Activated CD8-positive, alpha-beta T cell treated with anti-CD3 and anti-CD28 coated beads for 36 hours (primary cell): ENCODE measurements at places on chromosomes 13 and 19. TPM values are rescaled to one million over a fixed set of nuclear protein-coding genes. Genes with fewer than 3 reads are reported as not detected.

DNA sequence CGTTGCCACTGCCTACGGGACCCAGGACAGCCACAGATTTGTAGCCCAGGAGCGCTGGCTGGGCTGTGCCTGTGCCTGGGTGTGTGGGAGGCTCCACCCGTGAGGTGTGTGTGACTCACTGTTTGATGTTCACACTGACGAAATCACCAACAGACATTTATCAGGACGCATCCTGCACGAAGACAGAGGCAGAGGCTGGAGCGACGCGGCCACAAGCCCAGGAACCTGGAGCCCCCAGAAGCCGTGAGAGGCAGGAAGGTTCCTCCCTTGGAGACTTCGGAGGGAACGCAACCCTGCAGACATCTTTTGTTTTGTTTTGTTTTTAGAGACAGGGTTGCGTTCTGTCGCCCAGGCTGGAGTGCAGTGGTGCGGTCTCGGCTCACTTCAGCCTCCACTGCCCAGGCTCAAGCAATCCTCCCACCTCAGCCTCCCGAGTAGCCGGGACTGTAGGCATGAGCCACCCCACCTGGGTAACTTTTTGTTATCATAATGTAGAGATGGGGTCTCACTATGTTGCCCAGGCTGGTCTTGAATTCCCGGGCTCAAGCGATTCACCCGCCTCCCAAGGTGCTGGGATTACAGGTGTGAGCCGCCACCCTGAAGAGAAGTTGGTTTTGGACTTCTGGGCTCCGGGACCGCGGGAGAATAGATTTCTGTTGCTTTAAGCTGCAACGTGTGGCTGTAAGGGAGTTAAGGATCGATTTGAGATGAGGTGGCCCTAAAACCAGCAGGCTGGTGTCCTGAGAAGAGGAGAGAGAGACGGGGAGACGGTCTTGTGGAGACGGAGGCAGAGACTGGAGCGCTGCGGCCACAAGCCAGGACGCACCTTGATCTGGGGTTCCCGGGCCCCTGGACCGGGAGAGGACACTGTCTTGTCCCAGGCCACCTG lies 24.9 kb upstream of the WDR18 start:
- DNase-seq: peak; percentile 59

GRCh38 chr13:78841358-78841963 lies 182.5 kb upstream of the OBI1 start:
- DNase-seq: no peak

DNA sequence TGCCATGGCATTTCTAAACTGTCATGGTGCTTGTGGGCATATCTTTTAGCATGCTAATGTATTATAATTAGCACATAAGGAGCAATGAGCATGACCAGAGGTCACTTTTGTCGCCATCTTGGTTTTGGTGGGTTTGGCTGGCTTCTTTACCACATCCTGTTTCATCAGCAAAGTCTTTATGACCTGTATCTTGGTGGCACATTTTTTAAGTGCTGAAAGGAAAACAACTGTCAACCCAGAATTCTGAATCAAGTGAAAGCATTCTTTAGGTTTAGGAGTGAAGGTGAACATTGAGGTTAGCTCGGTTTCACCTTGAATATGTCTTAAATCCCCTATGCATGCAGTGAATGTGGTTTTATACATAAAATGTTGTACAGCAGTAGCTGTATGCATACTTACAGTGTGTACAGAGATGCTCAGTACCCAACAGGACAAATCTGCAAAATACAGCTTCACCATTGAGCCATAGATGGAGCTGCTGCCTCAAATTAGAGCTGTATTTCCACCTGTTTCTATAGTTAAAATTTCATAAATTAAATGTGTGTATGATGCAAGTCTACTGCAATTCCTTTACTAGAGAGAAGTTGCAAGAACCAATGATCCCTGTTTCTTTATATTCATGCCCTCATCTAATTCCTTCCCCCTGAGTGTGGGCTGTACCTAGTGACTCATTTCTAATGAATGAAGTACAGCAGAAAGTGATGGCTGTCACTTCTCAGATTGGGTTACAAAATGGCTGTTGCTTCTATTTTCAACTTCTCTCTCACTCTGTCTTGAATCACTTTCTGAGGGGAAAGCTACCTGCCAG lies 25.2 kb upstream of the IGSF23 start:
- peak; percentile 70 for DNase-seq

- no peak for DNase-seq
Observed at GRCh38 chr13:42876270-42876714, 94.9 kb downstream of the FAM216B start.

- DNase-seq: no peak
Observed at GRCh38 chr19:50427997-50428425, 4.7 kb upstream of the MYBPC2 start.

DNA sequence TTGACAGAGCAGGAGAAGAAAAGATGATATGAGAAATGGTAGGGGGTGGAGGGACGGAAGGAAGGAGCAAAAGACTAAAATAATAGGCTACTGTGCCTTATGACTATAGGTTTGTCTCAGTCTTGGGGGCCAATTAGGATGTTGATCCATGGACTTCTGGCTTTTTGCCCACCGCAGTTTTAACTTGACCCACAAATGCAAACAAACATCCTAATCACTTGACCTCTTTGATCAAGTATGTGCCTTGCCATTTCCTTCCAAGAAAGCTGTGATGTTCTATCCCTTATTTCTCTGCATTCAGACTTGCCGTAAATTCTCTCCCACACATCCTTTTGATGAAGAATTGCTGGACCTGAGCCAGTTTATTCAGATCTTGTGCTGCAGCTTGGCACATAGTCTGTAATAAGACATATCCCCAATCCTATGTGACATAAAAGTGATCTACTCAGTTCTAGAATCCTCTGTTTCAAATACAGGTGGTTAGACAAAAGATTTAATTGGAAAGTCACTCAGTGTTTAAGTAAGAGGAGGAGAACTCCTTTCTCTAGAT lies 62.8 kb downstream of the TPT1 start:
- DNase-seq: no peak

Gene LGALS4
- 0.29 TPM for total RNA-seq
